ENCODE measurements at places on chromosomes 6 and 20. TPM values are rescaled to one million over a fixed set of nuclear protein-coding genes. Genes with fewer than 3 reads are reported as not detected.

CPNE5 gene
- 4.6 TPM for total RNA-seq

CST7 gene
- not detected for total RNA-seq

GSTA2 gene
- total RNA-seq = not detected

NRSN1 gene
- total RNA-seq = not detected

ERVFRD-1 gene
- not detected for total RNA-seq

MAS1 gene
- not detected for total RNA-seq

FRK gene
- total RNA-seq = under 0.01 TPM

ZSWIM3 gene
- 6.2 TPM for total RNA-seq

C6orf58 gene
- total RNA-seq = not detected

SYNDIG1 gene
- total RNA-seq = 0.30 TPM

KCNQ5 gene
- total RNA-seq = not detected

ACOT13 gene
- 6.2 TPM for total RNA-seq

SMIM26 gene
- 109 TPM for total RNA-seq

DAAM2 gene
- not detected for total RNA-seq

PRELID3B gene
- 78.6 TPM for total RNA-seq

DEF6 gene
- total RNA-seq = under 0.01 TPM

DEFB110 gene
- not detected for total RNA-seq

TRDN gene
- total RNA-seq = not detected

DLL1 gene
- total RNA-seq = 1.7 TPM

MTFR2 gene
- 3.6 TPM for total RNA-seq

CLPSL1 gene
- total RNA-seq = not detected

PBOV1 gene
- total RNA-seq = not detected

PTPN1 gene
- total RNA-seq = 32.8 TPM

KCNG1 gene
- total RNA-seq = 3.2 TPM

SPO11 gene
- not detected for total RNA-seq

WFDC10A gene
- total RNA-seq = not detected

EDN1 gene
- 229 TPM for total RNA-seq

SOX12 gene
- total RNA-seq = 3.6 TPM

VSX1 gene
- not detected for total RNA-seq

PPP1R3G gene
- total RNA-seq = 0.32 TPM

CCM2L gene
- 9.1 TPM for total RNA-seq

BMP6 gene
- total RNA-seq = 248 TPM
